ENCODE measurements at places on chromosomes 13 and 19. TPM values are rescaled to one million over a fixed set of nuclear protein-coding genes. Genes with fewer than 3 reads are reported as not detected.

GRCh38 chr19:19566306-19566705 lies 28.2 kb downstream of the CILP2 start:
- no peaks in the 10 kb centered on the region for H3K27me3 ChIP-seq
- DNase-seq = no peak

- H3K4me1 ChIP-seq = peaks cover 7% of the 10 kb centered on the region
- H3K36me3 ChIP-seq = no peaks in the 10 kb centered on the region
- no peak overlapping the region for H3K27ac ChIP-seq
- H3K27me3 ChIP-seq = peaks cover 14% of the 10 kb centered on the region
Observed at GRCh38 chr13:112200200-112200599, 133.3 kb downstream of the SOX1 start.

- H3K27ac ChIP-seq = no peak overlapping the region
- H3K36me3 ChIP-seq = no peaks in the 10 kb centered on the region
- peaks cover 45% of the 10 kb centered on the region for H3K4me1 ChIP-seq
- H3K27me3 ChIP-seq = no peaks in the 10 kb centered on the region
- no peak for DNase-seq
- no peak overlapping the region for H3K4me3 ChIP-seq
Observed at GRCh38 chr13:112723771-112724170, 33.9 kb downstream of the ATP11A start.

DNA sequence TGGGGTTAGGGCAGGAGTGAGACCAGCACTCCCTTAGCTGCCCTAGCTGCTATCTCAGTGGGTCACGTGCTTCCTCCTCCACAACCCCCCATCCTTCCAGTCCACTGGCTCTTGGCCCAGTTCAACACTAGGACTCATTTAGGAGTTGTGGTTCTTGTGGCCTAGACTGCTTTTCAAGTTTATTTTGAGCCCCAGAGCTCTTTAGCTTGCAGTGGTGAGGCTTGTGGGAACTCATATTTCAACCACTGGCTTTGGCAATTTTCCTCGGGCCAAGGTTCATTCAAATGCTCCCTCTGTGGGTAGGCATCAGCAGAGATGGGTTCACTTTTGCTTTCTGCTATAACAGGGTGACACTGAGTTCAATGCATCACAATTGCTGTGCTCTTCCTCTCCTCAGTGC lies 436.2 kb upstream of the SLITRK5 start:
- H3K27me3 ChIP-seq = no peaks in the 10 kb centered on the region
- no peaks in the 10 kb centered on the region for H3K36me3 ChIP-seq
- DNase-seq = no peak
- H3K4me3 ChIP-seq = no peak overlapping the region
- no peak overlapping the region for H3K27ac ChIP-seq

The ERICH6B gene
- total RNA-seq = not detected

DNA sequence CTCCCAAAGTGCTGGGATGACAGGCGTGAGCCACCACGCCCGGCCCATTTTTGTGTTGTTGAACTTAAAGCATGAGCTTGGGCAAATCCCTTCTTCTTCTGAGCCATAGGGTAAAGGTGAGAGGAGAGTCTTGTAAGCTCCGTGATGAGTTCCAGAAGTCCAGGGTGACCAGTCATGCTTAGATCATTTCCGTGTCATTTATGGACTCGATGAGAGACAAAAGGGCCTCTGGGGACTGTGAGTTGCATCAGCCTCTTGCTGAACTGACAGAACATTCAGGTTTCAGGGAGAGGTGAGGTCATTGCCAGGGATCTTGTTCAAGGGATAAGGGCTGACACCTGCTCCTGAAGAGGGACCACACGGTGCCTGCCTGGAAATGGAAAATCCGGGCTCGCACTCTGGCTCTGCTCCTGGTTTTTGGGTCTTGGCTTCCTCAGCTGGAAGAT lies 53.6 kb downstream of the GADD45B start:
- no peak overlapping the region for H3K4me3 ChIP-seq
- H3K27ac ChIP-seq = no peak overlapping the region
- no peak for DNase-seq
- H3K4me1 ChIP-seq = peaks cover 6% of the 10 kb centered on the region
- no peaks in the 10 kb centered on the region for H3K27me3 ChIP-seq

The MYPOP gene
- 7.9 TPM for total RNA-seq

The ZNF57 gene
- 7.6 TPM for total RNA-seq

- H3K27me3 ChIP-seq = no peaks in the 10 kb centered on the region
- H3K36me3 ChIP-seq = no peaks in the 10 kb centered on the region
- H3K4me3 ChIP-seq = no peak overlapping the region
- H3K27ac ChIP-seq = no peak overlapping the region
- no peak for DNase-seq
Observed at GRCh38 chr13:87094646-87095045, 576.5 kb upstream of the SLITRK5 start.

- H3K4me3 ChIP-seq = peak overlapping the region; percentile 87
- H3K36me3 ChIP-seq = no peaks in the 10 kb centered on the region
- peak; percentile 30 for DNase-seq
Observed at GRCh38 chr19:10625762-10626138, 397 bp downstream of the SLC44A2 start.

DNA sequence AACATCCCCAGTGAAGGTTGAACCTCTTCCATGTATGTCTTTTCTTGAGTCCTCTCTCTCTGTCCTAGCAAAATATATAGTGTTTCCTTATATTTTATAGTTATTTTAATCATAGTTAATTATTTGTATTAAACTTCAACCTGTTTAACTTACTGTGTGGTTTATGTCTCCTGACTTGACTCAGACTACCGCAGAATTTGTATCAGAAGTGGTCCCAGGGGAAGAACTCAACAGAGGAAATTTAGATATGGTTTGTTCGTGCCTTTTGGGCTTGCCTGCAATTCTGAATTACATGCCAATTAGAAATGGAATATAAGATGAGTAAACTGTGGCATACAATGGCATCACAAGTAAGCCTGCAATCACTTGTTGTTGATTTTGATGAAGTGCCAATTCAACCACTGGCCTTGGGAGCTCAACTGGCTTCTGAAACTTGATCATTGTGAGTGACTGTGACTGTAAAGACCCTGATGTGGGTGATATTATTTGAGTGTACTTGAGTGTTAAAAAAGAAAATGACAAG lies 1459.5 kb upstream of the PCDH20 start:
- no peak overlapping the region for H3K4me3 ChIP-seq
- DNase-seq = no peak
- no peaks in the 10 kb centered on the region for H3K27me3 ChIP-seq
- no peak overlapping the region for H3K27ac ChIP-seq
- H3K36me3 ChIP-seq = no peaks in the 10 kb centered on the region

- peaks cover 42% of the 10 kb centered on the region for H3K27me3 ChIP-seq
- no peaks in the 10 kb centered on the region for H3K36me3 ChIP-seq
- H3K4me1 ChIP-seq = peaks cover 12% of the 10 kb centered on the region
- peak; percentile 26 for DNase-seq
- no peak overlapping the region for H3K27ac ChIP-seq
Observed at GRCh38 chr19:41350735-41351338, 2.9 kb downstream of the TGFB1 start.

The RGS9BP gene
- 0.83 TPM for total RNA-seq

- H3K27ac ChIP-seq = no peak overlapping the region
- no peaks in the 10 kb centered on the region for H3K27me3 ChIP-seq
- H3K4me1 ChIP-seq = no peaks in the 10 kb centered on the region
- no peak overlapping the region for H3K4me3 ChIP-seq
- H3K36me3 ChIP-seq = peaks cover 78% of the 10 kb centered on the region
Observed at GRCh38 chr19:35013820-35014754, 14.0 kb downstream of the GRAMD1A start.

DNA sequence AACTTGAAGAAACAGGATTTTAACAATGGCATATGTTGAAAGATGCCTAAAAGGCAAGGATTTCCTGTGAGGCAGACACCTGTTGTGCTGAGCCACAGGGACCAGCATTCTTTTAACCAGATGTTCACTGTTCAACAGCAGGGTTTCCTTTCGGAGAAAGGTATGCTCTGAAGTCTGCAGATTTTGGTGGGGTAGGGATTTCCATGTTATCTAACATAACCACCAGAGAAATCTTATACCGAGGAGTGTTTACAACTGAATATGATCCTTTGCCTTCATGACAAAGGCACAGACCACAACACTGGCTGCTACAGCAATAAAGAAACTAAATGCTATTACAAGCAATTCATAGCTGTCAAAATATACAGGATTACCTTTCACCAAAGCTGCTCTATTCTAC lies 48.1 kb downstream of the MPHOSPH8 start:
- peak overlapping the region; percentile 85 for H3K27ac ChIP-seq
- peaks cover 48% of the 10 kb centered on the region for H3K4me1 ChIP-seq
- no peaks in the 10 kb centered on the region for H3K36me3 ChIP-seq
- peak; percentile 87 for DNase-seq

GRCh38 chr19:57816652-57817051 lies 1.9 kb upstream of the ZNF552 start:
- no peak overlapping the region for H3K4me3 ChIP-seq
- peaks cover 12% of the 10 kb centered on the region for H3K36me3 ChIP-seq
- no peak overlapping the region for H3K27ac ChIP-seq
- H3K27me3 ChIP-seq = no peaks in the 10 kb centered on the region

GRCh38 chr13:113468472-113469201 lies 15.3 kb upstream of the ADPRHL1 start:
- no peaks in the 10 kb centered on the region for H3K27me3 ChIP-seq
- DNase-seq = no peak
- peaks cover 15% of the 10 kb centered on the region for H3K36me3 ChIP-seq
- 0 out of 2 replicates have a peak overlapping the region, but pooled peaks have one; percentile 78 for H3K27ac ChIP-seq
- H3K4me1 ChIP-seq = peaks cover 12% of the 10 kb centered on the region
- no peak overlapping the region for H3K4me3 ChIP-seq

The CYP4F3 gene
- not detected for total RNA-seq

The CHST8 gene
- 23.8 TPM for total RNA-seq

GRCh38 chr13:51770681-51771417 lies 33.1 kb downstream of the DHRS12 start:
- no peaks in the 10 kb centered on the region for H3K27me3 ChIP-seq
- no peak overlapping the region for H3K4me3 ChIP-seq
- H3K4me1 ChIP-seq = peaks cover 19% of the 10 kb centered on the region
- 0 out of 2 replicates have a peak, but pooled peaks cover 3% of the 10 kb centered on the region for H3K36me3 ChIP-seq
- no peak for DNase-seq
- no peak overlapping the region for H3K27ac ChIP-seq

- no peaks in the 10 kb centered on the region for H3K27me3 ChIP-seq
- H3K36me3 ChIP-seq = no peaks in the 10 kb centered on the region
- DNase-seq = no peak
- peaks cover 11% of the 10 kb centered on the region for H3K4me1 ChIP-seq
- H3K27ac ChIP-seq = no peak overlapping the region
Observed at GRCh38 chr13:23383151-23383550, 50.4 kb downstream of the SACS start.

The ZNF888 gene
- 8.3 TPM for total RNA-seq

DNA sequence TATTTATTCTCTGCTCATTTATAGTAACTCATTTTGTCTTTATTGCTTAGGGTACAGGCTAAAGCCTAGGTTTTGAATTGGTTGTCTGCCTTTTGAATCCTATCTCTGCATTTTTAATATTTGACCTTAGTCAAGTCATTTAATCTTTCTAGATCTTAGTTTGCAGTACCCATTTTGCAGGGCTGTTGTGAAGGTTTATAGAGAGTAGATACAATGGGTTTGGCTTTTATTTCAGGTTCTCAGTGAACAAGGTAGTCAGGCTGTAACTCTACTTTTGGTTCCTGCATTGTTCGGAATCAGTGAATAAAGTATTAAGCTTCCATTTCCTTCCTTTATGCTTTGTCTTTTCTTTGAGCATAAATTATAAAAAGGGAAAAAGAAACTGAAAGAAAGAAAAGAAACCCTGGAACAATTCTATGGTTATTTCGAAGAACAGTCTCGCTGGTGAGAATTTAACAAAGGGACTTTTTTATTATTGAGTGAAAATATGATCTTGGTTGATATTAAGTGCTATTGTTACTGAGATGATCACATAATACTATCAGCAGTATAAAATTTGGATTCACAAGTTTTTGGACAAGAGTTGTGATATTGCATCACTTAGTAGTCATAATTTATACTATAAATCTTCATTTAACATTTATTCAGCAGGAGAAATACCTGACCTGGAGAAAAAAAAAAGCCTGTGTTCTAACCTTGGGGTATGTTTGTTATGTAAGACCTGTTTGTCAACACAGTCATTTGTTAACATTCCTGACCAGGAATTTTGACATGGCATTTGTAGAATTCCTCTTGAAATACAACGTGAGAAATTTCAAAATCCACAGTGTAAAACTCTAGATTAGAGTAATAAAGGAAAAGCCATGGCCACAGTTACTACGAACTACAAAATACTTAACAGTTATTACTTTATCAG lies 91.3 kb downstream of the ZMYM2 start:
- peaks cover 27% of the 10 kb centered on the region for H3K4me1 ChIP-seq
- H3K27ac ChIP-seq = peak overlapping the region; percentile 68
- no peaks in the 10 kb centered on the region for H3K36me3 ChIP-seq
- H3K4me3 ChIP-seq = no peak overlapping the region
- no peaks in the 10 kb centered on the region for H3K27me3 ChIP-seq

- H3K4me1 ChIP-seq = no peaks in the 10 kb centered on the region
- no peak overlapping the region for H3K4me3 ChIP-seq
- H3K36me3 ChIP-seq = peaks cover 88% of the 10 kb centered on the region
- no peak overlapping the region for H3K27ac ChIP-seq
- no peaks in the 10 kb centered on the region for H3K27me3 ChIP-seq
Observed at GRCh38 chr19:41299755-41300089, 10.2 kb upstream of the CCDC97 start.

The KLK6 gene
- 0.56 TPM for total RNA-seq

DNA sequence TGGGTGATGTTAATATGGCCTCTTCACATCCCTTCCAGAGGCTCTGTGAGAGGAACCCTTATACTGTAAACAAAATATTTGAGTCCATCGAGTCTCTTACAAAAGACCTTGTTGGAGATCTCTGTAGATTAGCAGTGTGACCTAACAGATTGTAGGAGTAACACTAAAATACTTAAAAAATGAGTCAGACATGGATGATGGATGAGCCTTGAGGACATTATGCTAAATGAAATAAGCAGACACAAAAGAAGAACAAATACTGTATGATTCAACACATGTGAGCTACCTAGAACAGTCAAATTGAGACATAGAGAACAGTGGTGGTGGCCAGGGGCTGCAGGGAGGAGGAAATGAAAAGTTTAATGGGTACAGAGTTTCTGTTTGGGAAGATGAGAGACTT lies 152.2 kb upstream of the UBL3 start:
- H3K4me3 ChIP-seq = no peak overlapping the region
- no peak for DNase-seq
- H3K36me3 ChIP-seq = no peaks in the 10 kb centered on the region
- H3K27ac ChIP-seq = no peak overlapping the region
- H3K27me3 ChIP-seq = no peaks in the 10 kb centered on the region

The SYT3 gene
- total RNA-seq = 16.4 TPM

The CYP4F11 gene
- not detected for total RNA-seq

The CBY2 gene
- total RNA-seq = not detected

GRCh38 chr13:74895042-74895796 lies 586.8 kb downstream of the TBC1D4 start:
- no peak overlapping the region for H3K27ac ChIP-seq
- no peak overlapping the region for H3K4me3 ChIP-seq
- H3K4me1 ChIP-seq = no peaks in the 10 kb centered on the region

The CYP4F2 gene
- not detected for total RNA-seq

Data from GM23338 (cell line).